K562 (cell line): ENCODE measurements at places on chromosomes 5 and 9. TPM values are rescaled to one million over a fixed set of nuclear protein-coding genes. Genes with fewer than 3 reads are reported as not detected.

The TMEM252 gene
- total RNA-seq = not detected in 2 replicates

The CAMSAP1 gene
- 28.8 and 32.8 TPM in 2 replicates for total RNA-seq

The STX17 gene
- 21.8 and 23.7 TPM in 2 replicates for total RNA-seq

The ADAM19 gene
- total RNA-seq = 1.0 and 1.1 TPM in 2 replicates

The GABRA1 gene
- total RNA-seq = not detected in 2 replicates

The UNC5A gene
- total RNA-seq = not detected in 2 replicates

The NAA35 gene
- 27.4 and 29.0 TPM in 2 replicates for total RNA-seq

The SLC23A1 gene
- 0.40 TPM in 1 of 2 replicates, not detected in the other for total RNA-seq

The NEUROG1 gene
- not detected in 2 replicates for total RNA-seq

The UCK1 gene
- total RNA-seq = 16.9 and 19.8 TPM in 2 replicates

The ZNF608 gene
- total RNA-seq = 1.5 and 2.3 TPM in 2 replicates

The GMCL2 gene
- not detected in 2 replicates for total RNA-seq
